ENCODE measurements at places on chromosomes 11 and 22.

- DNase-seq, result no peak
Measured at GRCh38 chr22:25404556-25404927, 159.9 kb upstream of the GRK3 start.

- DNase-seq, result peak; percentile 9
Measured at GRCh38 chr22:42281706-42282251, 11.3 kb upstream of the TCF20 start.

GRCh38 chr11:17744151-17744940 is 9.8 kb downstream of the KCNC1 start:
- no peak for DNase-seq

GRCh38 chr11:117868815-117869561 is 7.5 kb downstream of the FXYD6 start:
- DNase-seq, result no peak

DNA sequence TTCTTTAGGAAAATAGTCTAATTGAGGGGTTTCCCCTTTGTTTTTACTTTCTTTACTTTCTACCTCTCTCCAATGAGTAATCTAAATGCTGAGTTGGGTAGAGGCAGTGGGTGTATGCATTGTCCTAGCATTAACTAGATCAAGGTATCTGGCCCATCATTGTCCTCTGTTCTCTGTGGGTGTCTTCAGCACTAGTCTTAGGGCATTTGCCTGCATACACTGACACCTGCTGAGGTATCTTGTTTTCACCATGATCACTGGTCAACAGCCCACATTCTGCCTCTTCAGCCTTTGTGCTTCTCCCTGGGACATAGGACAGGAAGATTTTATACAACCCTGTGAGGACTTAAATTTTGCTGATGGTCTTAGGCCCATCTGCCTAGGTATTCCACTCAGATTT is 371.1 kb downstream of the RAB38 start:
- DNase-seq, result no peak

DNA sequence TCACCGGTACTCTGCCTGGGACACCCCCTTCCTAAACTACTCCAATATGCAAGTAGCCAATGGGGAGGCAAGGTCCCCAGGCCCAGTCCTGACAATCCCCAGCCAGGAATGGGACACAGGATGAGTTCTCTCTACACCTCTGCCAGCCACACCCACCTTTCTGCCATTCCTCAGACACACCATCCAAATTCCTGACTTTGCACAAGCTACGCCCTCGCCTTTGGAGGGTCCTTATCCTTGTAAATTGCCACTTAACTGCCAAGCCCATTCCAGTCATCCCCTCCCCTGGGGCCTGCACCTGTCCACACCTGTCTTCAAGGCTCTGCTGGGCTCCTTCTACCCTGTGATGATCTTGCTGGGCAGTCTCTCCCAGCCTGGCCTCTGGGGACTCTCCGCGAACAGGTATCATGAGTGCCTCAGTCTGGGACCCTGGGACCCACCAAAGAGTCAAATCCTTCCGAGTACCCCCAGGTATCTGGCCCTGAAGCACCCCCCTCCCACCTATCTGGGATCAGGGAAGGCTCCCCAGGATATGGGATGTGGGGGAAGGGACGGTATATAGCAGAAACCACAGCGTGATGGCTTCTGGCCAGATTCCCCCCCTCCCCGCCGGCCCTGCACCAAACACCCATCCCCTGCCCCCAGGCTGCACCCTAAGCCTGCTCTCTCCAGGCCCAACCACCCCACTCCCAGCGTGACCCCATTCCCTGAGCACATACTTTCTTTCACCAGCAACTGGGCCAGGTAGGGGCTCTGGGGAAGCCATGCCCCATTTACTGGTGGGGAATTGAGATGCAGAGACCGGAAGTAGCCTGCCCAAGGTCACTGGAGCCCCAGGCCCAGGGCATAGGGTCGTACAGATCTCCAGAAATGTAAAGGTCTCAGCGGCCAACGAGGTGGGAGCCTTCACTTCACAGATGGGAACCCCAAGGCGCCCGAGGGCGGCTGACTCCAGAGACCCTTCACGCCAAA is 806 bp downstream of the ARAP1 start:
- no peak for DNase-seq

DNA sequence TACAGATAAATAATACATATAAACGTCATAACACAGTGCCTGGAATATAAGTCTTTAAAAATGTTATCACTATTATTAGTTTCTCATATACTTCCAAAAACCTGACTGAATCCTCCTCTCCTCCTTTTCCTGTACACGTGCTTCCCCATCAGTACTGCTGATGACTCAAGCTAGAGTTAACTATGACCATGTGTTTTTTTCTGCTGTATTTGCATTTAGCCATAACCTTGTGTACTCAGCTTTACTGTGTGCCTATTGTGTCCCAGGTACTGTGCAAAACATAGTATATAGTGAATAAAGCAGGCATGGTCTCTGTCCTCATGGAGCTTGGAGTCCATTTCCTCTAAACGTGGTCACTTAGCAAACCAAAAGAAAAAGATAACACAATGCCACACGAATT is 56.5 kb upstream of the ARHGAP32 start:
- DNase-seq, result no peak

DNA sequence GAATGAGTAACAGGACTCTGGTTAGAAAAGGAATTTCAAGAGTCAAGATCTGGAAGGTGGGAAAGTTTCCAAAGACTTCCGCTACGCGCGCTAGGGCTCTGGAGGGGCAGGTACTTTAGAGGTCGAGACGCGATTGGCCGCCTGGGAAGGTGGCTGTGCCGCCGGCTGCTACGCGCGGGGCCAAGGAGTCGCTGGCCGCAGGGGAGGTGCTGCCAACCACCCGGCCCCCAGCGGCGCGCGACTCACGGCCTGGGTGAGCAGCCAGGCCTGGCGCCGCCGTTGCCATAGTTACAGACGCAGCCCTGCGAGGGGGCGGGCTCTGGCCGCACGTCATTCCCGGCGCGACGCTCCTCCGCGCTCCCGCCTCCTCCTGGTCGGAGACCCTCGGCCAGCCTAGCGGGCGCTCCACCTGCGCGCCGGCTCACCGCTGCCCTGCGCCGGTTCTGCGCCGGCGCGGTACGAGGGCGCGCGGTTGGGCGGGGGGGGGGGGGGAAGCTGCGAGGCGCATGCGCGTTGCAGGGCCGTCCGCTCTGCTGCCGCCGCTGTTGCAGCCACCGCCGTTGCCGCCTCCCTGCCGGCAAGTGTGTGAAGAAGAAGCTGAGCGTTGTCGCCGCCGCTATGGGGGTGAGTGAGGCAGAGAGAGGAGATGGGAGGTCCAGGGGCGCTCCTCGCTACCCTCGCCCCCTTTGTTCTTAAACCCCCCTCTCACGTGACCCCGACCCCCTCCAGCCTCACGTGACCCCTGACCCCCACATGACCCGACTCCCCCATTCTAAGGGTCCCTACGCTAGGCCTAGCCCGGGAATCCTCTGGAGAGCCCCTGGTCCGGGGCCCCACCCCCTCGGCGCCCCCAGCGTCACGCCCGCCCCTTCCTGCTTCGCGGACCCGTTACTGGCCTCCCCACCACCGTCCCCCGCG is at the start of gene NAA40:
Gene NAA40 (plus strand): TSS at position 524 of the 918 bp plus-strand sequence. CDS start 95 bp downstream, at position 619.
- DNase-seq, result peak; percentile 97

- DNase-seq, result no peak
Measured at GRCh38 chr22:42901790-42902508, 44.9 kb upstream of the ARFGAP3 start.

- peak; percentile 39 for DNase-seq
Measured at GRCh38 chr22:31490496-31490925, 869 bp upstream of the EIF4ENIF1 start.

DNA sequence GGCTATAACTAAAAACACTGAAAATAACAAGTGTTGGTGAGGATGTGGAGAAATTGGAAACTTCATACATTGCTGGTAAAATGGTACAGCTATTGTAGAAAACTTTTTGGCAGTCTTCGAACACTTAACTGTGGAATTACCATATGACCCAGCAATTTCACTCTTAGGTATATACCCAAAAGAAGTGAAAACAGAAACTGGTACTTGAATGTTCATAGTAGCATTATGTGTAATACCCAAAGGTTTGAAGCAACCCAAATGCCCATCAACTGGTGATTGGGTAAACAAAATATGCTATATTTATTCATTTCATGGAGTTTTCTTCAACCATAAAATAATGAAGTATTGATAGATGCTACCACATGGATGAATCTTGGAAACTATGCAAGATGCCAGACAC is 40.8 kb upstream of the FTH1 start:
- no peak for DNase-seq

DNA sequence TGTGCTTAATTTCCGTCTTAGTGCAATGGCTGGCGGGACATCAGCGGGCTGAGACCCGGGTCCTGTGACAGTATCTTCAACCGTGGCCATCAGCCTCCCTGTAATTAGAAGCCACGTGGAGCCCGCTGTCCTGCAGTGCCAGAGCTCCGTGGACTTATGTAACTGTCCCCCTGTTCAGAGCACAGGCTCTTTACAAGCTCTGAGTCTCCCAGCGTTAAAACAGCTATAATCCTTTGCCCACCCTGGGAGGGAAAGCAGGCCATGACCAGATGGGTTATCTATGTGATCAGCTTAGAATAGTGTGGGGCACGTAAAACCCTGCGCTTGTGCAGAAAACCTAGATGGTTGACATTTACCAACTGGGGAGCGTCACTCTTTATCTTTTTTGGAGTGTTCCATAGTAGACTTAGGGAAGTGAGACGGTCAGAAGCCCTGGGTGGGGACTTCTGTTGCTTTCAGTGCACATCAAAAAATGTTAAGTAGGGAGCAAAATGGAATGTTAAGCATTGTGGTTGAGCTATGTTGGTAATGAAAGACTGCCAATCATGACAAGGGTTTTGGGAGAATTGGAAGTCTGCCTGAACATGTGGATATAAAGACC is 103.5 kb upstream of the CADM1 start:
- DNase-seq, result no peak

- DNase-seq, result peak; percentile 81
Measured at GRCh38 chr11:2419638-2420501, 19.3 kb downstream of the TSSC4 start.

DNA sequence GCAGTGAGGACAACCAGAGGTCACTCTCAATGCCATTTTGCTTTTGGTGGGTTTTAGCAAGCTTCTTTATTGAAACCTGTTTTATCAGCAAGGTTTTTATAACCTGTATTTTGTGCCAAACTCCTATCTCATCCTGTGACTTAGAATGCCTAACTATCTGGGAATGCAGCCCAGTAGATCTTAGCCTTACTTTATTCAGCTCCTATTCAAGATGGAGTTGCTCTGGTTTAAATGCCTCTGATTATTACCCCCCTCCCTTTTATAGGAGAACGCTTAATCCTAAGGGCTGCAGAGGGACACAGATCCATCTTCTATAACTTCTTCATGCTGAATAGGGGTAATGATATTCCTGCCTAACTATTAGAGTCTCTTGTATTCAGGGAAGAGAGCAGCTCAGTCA is 179.1 kb downstream of the KIF18A start:
- DNase-seq, result no peak

- peak; percentile 31 for DNase-seq
Measured at GRCh38 chr11:26905368-26905767, 88.5 kb upstream of the FIBIN start.

DNA sequence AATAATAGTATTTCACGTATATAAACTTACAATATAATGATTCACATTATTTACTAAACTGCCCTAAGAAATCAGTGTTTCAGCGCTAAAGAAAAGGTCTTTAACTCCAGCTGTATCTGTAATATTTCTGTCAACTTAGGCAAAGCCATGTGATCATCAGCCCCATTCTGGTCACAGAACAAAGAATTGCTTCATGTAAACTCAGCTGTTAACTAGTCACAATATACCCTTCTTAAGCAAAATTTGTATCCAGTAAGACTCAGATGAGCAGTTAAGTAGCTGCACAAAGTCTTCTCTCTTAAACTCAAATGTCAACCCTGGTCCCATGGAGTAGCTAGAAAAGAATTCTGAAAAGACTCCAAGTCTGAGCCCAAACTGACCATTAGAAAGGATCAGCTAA is 26.6 kb downstream of the HPS5 start:
- DNase-seq, result no peak

- DNase-seq, result no peak
Measured at GRCh38 chr11:61004180-61004611, 32.7 kb downstream of the CD6 start.

- no peak for DNase-seq
Measured at GRCh38 chr22:43878831-43879550, 12.8 kb downstream of the PNPLA5 start.

DNA sequence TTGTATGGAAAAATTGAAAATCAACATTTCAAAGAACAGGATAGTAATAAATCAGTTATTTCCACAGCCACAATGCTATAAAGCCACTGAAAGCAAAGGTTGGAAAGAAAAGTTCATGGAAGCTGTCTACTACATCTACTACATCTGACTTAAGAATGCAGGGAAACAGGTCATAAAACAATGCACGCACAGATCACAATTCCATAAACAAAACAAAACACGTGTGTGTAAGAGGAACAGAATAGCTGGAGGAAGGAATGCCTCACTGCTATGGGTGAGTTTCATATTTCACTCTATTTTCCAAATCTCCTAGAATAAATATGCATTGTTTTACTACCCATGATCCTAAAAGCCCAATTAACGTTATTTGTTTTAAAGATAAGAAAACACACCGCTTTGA is 66.3 kb downstream of the NCAPD3 start:
- DNase-seq, result no peak

DNA sequence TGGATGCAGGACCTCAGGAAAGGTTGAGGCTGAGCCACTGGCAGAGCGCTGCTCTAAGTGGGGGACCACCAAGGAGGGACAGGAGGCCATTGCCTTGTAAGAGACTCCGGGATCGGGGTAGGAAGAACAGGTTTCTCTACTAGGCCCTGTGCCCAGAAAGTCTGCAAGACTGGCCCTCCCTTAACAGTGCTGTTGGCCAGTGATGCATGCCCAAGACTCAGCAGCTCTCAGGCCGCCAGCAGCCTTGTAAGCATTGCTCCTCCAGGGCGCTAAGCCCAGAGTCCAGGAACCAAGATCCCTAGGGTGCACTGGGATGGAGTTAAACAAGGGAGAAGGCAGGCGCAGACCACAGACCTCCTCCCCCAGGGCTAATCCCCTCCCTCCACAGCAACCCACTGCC is 39.3 kb upstream of the PANX1 start:
- no peak for DNase-seq

DNA sequence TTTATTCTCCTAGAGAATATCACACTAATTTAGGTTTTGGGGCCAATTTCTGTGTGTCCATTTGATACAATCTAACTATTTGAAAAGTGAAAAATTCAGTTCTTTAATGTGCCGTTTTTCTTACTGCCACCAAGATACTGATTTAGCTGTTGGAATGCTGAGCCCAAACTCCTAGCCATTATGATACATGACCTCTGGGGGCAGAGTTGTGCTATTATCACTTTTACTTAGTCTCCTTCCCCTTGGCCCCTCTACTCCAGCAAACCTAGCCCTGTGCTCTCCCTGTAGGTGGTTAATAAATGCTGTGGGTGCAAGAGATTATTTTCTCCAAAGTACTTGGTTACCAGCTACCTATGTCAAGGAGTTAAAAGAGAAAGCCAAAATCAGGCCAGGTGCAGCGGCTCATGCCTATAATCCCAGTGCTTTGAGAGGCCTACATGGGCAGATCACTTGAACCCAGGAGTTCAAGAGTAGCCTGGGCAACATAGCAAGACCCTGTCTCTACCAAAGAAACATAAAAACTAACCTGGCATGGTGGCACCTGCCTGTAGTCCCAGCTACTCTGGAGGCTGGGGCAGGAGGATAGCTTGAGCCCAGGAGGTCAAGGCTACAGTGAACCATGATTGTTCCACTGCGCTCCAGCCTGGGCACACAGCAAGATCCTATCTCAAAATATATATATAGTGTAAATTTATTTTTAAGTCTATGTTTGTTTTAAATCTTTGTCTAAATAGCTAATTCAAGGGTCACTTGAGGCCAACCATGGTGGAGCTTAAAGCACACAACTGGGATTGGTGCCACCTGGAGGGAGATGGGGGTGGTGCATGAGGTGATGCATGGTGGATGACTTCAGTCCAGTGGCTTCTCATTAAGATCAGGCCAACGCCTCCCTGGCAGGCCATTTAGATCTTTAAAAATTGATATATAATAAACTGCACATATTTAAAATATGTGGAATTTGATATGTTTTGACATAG is 193.2 kb upstream of the PLET1 start:
- DNase-seq, result peak; percentile 52

All from H9 (cell line).